ENCODE measurements at places on chromosomes 3 and 15.

GRCh38 chr3:157329551-157329950, 107.1 kb upstream of the PTX3 start:
- no peak for DNase-seq

DNA sequence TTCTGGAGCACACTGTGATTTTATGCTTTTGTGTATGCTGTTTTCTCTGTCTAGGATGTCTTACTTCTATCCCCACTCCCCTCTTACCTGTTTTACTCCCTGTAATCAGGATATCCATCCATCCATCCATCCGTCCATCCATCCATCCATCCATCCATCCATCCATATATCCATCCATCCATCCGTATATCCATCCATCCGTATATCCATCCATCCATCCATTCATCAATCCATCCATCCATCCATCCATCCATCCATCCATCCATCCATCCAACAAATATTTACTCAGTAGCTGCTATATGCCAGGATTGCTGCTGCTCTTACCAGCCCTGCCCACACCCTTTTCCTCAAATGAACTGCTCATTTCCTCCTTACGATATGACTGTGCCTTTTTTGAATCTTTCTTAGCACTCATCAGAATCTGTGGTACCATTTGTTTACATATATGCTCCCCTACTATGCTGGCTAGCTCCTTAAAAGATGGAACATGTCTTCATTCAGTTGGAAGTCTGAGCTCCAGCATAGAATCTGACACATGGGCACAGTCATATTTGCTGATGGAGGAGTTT, 35.2 kb downstream of the USP13 start:
- DNase-seq = no peak

- peak; percentile 42 for DNase-seq
Observed at GRCh38 chr3:112043621-112044201, 9.2 kb downstream of the TMPRSS7 start.

GRCh38 chr3:171563298-171563697, 103.1 kb upstream of the TNIK start:
- DNase-seq = no peak

GRCh38 chr15:26771168-26771567, 1.7 kb downstream of the GABRB3 start:
- no peak for DNase-seq

DNA sequence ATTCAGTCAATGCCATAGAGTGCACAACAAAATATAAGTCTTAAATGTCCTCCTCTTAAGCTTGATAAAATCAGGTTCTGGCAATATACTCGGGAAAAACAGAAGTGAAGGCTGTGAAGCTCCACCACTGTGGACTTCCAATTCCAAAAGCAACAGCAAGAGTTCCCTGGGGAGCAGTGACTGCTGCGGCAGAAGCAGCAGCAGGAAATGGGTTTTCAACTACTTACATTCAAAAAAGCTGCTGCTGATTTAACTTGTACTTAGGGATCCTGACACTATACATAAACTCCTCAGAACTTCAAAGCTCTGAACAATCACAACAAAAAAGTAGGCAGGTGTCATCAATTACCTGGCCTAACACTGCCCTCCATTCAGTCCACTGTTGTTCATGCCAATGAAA, 4.7 kb downstream of the CEP152 start:
- DNase-seq = no peak
